ENCODE measurements at places on chromosomes 1 and 21. TPM values are rescaled to one million over a fixed set of nuclear protein-coding genes. Genes with fewer than 3 reads are reported as not detected.

GRCh38 chr21:31524140-31524539, 135.4 kb upstream of the SOD1 start:
- no peak for DNase-seq

DNA sequence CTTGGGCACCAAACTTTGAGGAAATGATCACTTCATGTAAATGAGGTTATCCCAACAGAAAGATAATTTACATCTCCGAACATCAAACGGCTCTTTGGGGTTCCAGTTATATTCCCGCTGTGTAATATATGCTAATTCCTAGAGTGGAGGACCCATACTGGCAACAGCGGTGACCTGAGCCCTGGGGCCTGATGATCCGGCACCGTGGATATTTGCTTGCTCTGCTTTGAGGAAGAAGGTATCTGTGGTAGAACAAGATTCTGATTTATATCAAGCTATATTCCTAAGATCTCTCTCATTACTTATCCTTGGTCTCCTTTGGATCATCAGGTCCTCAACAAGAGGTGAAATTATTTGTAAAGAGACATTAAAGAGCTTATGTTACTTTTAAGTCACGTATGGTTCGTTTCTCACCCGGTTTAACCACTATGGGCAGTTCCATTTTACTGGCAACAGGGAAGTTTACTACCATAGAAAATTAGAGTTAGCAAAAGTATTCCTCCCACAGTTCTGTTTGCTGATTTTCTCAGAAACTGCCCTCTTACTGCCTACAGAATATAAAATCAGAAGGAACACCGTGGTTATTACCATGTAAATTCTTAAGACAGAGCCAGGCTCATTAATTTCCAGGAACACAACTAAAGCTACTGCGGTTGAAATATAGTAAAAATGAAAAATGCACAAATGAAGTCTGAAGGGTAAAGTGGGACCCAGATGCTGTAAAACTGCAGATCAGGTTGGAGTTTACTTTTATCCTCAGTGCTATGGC, 56.7 kb downstream of the MRPL39 start:
- no peak for DNase-seq

Gene CR1
- 0.09 TPM for total RNA-seq

DNA sequence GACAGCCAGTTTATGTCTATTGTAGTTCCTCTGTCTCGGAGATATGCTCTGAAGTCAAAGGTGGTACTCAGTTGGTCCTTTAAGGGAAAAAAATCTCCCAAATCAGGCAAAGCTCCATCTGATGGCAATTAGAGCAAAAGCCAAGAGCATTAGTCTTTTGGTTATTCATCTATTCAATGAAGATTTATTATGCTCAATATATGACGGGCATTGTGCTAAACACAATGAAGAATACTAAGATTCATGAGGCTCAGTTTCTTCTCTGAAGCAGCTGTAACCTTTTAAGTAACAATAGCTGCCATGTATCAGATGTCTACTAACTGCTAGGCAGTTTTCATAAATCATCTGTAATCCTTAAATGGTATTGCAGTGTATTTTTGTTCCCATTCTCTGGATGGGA, 47.6 kb upstream of the MROH9 start:
- no peak for DNase-seq

GRCh38 chr1:220544901-220545303, 17.0 kb downstream of the MARK1 start:
- DNase-seq = no peak

GRCh38 chr1:176803596-176803995, 340.6 kb downstream of the PAPPA2 start:
- no peak for DNase-seq

- DNase-seq = no peak
Observed at GRCh38 chr21:16072737-16073136, 343.0 kb downstream of the USP25 start.

- DNase-seq = no peak
Observed at GRCh38 chr1:84407958-84408422, 9.7 kb downstream of the DNASE2B start.

Gene SRGAP2B
- total RNA-seq = 22.3 TPM

DNA sequence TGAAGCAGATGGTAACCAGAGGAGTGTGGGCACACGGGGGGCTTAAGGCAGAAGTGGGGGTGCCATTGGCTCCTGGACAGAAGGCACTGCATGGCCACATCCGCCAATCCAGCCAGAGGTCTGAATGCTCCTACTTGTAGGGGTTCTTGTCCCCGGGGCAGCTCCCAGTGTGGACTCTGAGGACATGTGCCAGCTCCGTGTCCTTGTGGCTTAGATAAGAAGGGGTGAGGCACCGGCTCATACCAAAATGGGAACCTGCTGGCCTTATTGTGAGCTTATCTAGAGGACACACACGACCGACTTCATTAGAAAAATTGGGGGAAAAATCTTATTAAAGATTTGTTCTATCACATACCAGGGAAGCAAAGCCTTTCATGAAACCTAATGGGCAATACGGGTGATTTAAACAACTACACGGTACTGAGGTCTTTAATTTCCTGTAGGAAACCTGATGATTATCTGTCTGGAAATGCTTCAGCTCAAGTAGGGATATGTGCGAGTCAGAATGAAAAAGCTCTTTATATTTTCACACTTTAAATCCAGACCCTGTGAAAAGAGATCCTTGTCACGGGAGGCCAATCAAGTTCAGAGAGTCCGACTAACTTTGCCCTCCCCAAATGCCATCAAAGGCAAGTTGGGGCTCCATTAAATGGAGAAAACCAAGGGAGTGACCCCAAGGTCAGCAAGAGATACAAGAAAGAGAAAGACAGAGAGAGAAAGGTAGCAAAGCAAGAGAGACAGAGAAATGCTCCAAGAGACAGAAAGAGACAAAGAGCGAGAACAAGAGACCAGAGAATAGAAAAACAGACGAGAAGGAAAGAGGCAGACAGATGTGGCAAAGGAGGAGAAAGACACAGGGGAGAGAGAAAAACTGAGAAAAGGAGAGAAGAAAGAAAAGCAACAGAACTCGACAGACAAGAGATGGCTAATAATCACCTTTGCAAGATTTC, 14.1 kb upstream of the KCNN3 start:
- DNase-seq = no peak

DNA sequence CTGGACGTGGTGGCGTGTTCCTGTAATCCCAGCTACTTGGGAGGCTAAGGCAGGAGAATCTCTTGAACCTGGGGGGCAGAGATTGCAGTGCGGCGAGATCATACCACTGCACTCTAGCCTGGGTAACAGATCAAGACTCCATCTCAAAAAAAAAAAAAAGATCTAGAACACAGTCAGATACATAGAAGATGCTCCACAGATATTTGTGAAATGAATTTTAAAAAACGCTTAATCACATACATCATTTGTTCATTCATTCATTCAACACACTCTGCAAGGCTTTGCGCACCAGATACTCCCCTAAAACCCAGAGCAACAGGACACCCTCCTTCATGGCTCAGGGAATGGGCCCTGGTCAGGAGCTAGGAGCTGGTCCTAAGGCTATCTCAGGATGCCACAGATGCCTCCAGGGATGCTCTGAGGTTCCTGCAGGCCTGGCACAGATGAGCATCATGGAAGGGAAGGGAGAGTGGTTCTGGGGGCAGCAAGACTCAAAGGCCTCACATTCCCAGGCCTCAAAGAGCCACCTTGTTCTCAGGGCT, 6.4 kb downstream of the HSPG2 start:
- DNase-seq = no peak

Gene ERICH3
- total RNA-seq = not detected

GRCh38 chr1:108049178-108049819, 84.3 kb upstream of the VAV3 start:
- peak; percentile 12 for DNase-seq

Gene OR14A16
- total RNA-seq = not detected

DNA sequence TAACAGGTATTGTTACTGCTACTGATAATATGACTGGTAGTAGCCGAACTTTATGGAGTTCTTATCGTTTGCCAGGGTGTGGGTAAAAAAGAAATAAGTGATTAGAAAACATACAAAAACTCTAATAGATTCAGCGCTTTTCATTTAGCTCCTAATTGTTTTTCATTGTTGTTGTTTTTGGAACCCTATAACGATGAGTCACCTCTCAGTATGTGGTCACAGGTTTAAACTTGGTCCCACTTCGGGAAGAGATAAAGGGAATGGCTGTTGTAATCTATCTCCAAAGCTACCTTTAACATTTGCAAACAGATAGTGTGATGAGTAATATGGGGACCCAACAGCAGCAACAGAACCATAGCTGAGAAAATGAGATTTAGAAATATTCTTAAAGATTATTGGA, 62.7 kb upstream of the BCL10 start:
- DNase-seq = no peak

Gene AIRE
- total RNA-seq = not detected

DNA sequence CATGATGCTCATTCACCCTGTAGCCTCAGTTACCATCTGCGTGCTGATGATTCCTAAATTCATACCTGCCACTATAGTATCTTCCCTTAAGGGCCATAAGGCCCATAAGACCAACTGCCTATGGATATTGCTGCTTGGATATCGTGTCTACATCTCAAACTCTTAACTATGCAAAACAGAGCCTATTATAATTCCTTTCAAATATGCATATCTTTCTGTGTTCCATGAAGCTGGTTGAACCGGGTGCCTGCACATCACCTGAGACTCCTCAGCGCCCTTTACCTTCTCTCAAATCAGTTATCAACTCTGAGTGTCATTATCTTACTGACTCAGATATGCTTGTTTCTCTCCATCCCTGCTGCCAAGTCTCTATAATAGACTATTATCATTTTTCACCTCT, 311.2 kb downstream of the PAPPA2 start:
- no peak for DNase-seq

- DNase-seq = no peak
Observed at GRCh38 chr1:225486856-225487255, 59.0 kb upstream of the LBR start.

DNA sequence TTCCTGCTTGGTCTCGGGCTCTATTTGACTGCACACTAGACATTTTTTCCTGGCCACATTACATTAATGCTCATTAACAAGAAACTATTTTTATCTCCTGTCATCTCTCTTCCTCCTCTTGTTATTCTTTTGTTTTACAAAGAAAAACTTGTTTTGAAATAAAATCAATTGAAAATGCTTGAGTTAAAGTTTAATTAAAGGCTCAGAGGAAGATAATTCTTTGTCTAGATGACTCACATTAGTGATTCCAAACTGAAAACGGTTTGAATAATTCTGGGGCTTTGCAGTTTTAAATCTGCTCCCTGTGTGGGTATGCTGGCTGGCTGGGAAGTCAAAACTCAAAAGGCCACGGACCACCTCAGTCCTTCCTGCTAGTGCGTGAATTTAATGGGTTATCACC, 29.6 kb downstream of the RGS5 start:
- no peak for DNase-seq

Measured in activated T-cell treated with anti-CD3 and anti-CD28 coated beads, Interleukin-2, amount 50 U/mL, for 72 hours (primary cell).